Stimulated activated CD8-positive, alpha-beta memory T cell treated with anti-CD3 and anti-CD28 coated beads, Interleukin-7, amount 100 ng/mL, for 1 hour (primary cell): ENCODE measurements at places on chromosomes 3 and 15.

DNA sequence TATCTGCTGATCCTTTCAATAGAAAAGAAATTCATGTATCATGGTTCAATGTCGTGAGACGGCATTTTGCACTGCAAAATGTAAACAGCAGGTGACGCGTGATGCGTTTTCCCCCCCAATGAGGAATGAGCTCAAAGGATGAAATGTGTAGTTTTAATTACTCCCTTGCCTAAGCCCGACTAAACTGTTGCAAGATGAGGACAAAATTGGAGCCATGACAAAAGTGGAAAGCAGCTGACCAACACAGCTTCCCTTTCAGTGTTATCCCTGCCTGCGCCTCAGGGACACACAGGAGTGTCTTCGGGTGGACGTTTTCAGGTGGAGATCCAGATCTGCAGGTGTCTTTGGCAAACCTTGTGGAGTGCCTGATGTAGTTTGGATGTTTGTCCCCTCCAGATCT lies 92.0 kb downstream of the GABRG3 start:
- DNase-seq: no peak

- DNase-seq: no peak
These were observed 115.1 kb downstream of the TPRA1 start for GRCh38 chr3:127475391-127475790.

DNA sequence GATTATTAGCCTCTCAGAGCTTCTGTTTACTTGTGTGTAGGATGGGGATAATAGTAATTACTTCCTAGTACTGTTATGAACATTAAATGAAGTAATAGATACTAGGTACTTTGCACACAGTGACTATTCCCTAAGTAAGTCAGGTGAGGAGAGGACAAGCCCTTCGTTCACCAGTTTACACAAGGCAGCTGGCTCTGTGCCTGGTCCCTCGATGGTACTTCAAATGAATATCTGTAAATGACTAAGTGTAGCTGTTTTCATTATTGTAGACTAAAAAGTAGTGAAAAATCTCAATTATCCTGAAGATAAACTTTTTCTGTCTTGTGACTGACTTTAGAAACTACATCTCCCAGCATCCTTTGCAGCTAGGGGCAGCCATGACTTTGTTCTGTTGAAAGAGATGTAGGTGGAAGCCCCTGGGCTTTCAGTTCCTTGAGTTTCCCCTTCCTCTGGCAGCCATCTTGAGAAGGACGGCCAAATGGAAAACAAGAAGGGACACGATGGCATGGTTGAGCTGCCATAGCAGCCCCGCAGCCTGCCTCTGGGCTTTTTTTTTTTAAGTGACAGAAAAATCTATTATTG lies 11.7 kb upstream of the WNT7A start:
- no peak for DNase-seq

- no peak for DNase-seq
These were observed 45.1 kb downstream of the CTDSPL start for GRCh38 chr3:37906734-37907282.

DNA sequence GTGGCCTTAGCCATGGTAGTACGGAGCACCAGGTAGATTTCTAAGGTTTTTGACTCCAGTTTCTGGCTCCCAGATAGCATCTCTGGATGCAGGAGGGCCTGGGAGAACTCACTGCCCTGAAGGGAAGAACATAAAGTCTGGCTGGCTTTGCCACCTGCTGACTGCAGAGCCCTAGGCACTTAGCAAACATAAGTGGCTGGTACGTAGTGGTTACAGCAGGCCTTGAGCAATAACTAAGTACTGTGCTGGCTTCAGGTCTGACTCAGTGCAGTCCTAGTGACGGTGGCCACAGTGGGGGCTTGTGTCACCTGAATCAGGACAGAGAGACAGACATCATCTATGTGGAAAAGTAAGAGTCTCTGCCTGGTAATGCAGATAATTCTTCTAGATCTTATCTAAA lies 871.1 kb downstream of the PDCD6IP start:
- DNase-seq: no peak

GRCh38 chr3:155572085-155572484 lies 172.8 kb downstream of the PLCH1 start:
- DNase-seq: no peak

DNA sequence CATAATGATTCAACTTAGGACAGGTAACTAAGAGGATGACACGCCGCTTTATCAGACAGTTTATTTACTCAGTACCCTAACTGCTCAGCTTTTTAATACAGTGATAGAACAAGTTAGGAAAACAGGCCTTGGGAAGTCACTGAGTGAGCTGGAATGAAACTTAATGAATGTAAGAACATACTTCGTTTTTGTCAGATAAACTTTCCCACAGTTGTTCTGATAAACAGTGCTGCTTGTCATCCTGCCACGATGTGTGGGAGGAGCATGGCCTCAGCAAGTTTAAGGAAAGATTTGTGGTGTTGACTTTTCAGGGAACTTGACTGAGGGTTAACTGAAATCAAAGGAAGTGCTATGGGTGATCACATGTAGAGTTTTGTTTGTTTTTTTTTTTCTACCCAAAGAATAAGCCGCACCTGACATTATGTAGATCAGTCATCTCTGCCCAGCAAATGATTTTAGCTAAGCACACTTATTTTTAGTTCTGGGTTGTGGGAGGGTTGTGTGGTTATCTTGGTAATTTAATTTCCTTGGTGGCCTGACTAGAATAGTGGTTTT lies 5.6 kb upstream of the P2RY14 start:
- DNase-seq: no peak

GRCh38 chr15:42344763-42345162 lies 14.5 kb upstream of the CAPN3 start:
- DNase-seq: no peak

DNA sequence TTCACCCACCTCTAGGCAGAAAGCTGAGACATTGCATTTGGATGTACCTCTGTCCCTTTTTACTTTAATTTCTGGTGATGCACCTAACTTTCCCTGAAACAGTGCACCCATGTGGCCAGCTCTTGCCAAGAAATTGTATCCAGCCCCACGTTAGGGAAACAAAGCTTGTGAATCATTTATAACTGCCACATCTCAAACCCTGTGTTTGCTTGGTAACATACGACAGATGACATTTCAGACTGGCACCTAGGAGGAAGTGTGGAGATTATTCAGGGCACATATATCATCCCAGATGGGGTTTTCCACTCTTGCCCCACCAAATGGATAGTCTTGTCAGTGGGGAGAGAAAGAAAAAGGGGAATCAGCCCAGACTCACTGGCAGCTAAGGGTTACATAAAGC lies 2.1 kb downstream of the CYB561D2 start:
- DNase-seq: no peak

- DNase-seq: no peak
These were observed 439.2 kb downstream of the MCTP2 start for GRCh38 chr15:94670438-94671034.

DNA sequence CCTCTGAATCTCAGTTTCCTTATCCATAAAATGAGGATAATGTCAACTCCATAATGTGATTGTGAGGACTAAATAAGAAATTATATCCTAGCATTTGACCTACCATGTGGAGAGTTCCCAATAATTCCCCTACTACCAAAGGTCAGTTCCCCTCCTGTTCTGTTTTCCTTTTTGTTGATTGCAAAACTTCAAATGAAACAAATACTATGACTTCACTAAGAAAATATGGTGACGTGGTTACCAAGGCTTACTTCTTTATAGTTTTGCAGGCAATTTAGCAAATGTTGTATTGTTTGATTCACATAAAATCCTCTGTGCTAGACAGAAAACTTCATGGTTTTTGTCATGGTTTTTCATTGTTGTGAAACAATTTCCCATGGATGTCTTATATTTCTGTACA lies 153.8 kb upstream of the RORA start:
- DNase-seq: no peak

DNA sequence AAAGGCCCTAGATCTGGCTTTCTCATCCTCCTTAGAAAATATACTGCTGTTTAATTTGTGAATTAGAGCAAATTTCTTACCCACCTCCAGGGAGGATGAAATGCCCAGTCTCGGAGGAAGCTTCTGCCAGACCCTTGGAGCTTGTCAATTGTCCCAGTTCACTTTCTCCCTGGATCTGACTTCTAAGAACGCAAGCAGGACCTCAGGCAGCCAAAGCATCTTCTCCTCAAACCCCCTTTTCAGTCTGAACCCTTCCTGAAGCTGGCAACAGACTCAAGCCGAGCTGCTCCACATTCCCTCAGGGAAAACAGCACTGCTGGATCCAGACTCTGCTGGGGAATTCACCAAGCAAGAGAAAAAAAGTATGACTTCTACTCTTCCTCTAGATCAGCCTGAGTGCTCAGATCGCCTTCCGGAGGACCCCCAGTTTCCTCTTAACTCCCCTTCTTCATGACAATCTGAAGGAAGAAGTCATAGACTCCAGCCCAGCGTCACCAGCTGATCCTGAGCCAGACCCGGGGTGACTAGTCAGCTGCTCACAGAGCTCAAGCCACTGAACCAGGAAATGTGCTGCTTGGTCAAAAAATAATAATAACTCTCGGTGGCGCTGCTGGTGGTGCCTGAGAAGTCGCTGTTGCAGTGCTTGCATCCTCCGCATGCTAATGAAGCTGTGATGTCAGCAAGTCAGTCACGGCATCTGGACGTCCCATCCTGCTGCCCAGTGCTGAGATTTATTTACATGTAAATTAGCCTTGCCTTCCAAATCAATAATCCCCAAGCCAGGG lies at the start of gene PRICKLE2:
PRICKLE2 (minus strand) TSS at position 641 of the 785 bp plus-strand sequence. CDS start 26,539 bp downstream, outside the sequence.
- DNase-seq: no peak

DNA sequence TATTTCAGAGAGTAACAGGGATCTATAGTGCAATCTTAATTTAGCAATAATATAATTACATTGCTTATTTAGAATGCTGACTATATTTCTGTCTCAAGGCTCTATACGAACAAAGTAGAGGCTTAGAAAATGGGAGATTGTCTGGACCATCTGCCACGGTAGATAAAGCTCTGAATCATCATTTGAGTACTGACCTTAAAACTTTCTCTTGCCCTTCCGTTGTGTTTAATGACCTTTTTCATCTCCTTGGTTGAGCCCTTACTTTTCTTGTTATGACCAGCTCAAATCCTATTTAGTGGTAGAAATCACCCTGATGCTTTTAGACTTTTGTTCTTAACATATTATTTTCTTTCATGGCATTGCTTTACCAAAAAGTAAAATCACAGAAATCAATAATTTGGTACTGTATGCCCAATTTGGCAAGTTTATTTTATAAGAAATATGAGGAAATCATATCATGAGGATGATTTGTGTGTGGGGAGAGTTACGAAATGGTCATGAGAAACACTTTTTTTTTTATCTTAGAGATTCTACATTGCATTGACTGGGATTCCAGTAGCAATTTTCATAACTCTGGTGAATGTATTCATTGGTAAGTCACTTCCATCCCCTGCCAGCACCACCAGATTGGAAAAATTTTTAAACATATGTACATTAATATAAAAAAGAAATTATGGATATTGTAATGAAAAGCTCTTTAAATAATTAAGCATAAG lies 11.0 kb downstream of the NDUFB5 start:
- DNase-seq: no peak

DNA sequence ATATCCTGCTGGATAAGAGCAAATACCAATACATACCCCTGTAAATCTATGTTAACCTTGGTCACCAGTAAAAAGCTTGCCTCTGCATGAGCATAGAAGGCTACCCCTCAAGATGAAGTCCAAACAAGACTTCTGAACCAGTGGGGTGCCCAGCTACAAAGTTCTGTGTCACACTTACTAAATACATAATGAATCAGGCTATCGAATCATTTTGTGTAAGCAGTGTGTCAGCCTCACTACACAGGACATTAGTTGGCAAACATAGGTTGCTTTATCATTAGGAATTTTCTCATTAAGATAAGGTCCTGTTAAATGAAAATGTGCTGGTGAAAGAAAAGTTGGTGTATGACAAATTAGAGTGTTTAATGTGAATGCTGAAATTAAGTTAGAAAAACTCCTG lies 452.0 kb downstream of the MFSD1 start:
- DNase-seq: no peak

- no peak for DNase-seq
These were observed 160.2 kb downstream of the SERPINI1 start for GRCh38 chr3:167895684-167896083.

DNA sequence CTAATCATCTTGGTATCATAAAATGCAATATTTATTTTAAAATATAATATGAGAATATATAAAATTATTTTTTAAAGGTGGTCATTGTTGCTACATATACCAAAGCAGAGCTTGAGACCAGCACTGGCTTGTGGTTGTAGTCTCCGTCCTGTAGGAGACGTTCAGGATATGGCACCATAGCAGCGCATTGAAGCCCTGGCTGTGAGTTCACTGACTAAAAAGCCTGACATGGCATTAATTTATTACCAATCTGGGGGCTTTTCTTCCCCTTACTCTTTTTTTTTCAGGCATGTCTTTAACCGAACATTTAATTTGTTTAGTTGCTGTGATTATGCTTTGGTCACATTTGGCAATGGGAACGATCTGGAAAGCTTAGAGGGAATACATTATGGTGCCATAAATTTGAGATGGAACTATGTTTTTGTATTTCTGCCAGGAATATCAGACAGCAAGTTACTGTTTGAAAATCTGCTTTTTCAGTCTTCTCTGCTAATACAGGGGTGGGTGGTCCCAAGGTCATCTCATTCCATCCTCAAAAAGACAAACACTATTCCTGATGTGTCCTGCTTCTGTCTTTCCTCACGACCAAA lies 108.5 kb downstream of the ZIC4 start:
- no peak for DNase-seq

DNA sequence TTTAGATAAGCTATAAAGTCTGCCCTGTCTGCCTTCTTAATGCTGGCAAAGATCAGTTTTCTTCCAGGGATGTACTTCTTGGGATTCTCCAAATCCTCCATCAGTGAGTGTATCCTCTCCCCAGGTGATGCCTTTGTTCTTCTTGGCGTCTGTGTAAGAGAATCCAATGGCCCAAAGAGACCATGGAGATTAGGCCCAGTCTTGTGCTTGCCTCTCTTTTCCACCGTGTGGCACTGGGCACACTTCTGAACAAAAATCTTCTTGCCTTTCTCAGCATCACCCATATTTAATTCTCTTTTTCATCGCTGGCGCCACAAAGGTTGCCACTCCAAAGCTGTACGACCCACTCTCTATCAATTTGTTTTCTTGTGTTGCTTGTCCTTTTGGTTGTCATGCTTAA lies 32.2 kb upstream of the TAMM41 start:
- DNase-seq: no peak

GRCh38 chr3:70308760-70309159 lies 3.7 kb downstream of the MDFIC2 start:
- DNase-seq: no peak

- no peak for DNase-seq
These were observed 25.1 kb downstream of the PCSK6 start for GRCh38 chr15:101464256-101464998.

DNA sequence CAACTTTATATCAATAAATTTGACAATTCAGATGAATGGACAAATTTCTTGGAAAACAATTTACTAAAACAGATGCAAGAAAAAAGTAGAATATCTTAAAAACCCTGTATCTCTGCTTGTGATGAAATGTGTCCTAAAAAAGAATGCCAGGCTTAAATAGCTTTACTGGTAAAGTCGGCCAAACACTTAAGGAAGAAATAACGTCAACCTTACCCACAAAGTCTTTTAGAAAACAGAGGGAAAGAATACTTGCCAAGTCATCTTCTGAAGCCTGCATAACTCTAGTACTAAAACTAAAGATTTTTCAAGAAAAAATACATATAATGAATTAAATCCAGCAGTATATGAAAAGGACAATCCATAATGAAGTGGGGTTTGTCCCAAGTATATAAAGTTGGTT lies 111.1 kb downstream of the RASA2 start:
- DNase-seq: no peak

- no peak for DNase-seq
These were observed 4.0 kb downstream of the ITGA11 start for GRCh38 chr15:68427963-68428362.
